ENCODE measurements at places on chromosomes 1 and 21.

DNA sequence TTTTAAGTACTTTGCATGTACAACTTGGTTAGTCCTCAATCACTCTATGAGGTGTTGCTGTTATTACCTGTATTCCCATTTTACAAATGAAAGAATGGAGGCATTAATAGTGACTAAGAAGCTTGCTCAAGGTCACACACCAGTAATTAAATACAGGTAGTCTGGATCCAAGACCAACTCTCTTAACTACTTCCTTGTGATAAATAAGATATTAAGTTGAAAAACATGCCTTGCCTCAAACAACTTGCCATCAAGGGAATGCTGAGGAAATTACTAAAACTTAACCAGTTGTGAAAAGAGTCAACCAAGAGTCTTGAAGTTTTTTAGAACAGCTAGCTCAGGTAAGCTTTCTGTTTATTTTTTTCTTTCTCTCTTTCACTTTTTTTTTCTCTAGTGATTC, 21.0 kb upstream of the LAMC1 start:
- no peak for DNase-seq

GRCh38 chr1:15081102-15081501, 72.4 kb upstream of the TMEM51 start:
- DNase-seq, result no peak

GRCh38 chr1:31763671-31764311, 349 bp downstream of the ADGRB2 start:
- no peak for DNase-seq

DNA sequence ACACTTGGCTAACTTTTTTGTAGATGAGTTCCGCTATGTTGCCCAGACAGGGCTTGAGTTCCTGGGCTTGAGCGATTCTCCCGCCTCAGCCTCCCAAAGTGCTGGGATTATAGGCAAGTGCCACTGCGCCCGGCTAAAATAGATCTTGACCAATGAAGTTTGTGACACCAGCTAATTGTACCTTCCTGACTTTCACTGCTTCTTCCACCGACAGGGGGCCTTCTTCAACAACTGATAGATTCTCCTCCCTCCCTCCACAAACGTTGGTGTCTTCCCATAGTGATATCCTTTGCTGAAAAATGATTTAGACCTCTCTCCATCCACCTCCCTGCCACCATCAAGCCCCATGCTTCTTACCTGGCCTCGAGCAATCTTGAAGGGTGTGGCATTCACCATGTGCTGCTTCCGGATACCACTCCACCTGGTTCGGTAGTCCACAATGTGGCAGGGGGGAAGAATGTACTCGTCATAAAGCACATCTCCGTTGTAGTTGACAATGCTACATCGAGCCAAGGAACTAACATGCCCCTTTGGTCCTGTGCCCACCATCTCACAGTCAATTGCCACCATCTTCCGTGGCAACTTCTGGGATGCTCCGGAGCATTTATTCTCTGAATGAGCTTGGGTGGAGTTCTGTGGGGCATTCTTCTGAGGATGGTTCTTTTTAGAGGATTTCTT, 1.6 kb upstream of the METTL25B start:
- no peak for DNase-seq

DNA sequence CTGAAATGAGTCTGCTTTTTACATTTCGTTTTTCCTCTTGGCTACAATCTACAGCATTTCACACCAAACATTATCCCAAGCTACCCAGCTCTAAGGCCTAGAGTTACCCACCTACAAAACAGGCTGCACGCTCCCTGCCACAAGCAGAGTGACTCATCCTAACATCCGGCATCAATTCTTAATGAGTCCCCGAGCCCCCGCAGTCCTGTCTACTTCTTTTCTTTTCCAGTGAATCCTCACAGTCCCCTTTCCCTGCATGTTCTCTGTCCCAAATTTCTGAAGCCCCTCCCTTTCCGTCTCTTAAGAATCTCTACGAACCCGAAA, 650 bp downstream of the PCNX2 start:
- DNase-seq, result no peak

- no peak for DNase-seq
Observed at GRCh38 chr1:143497374-143497747, 474.4 kb downstream of the FAM72C start.

- no peak for DNase-seq
Observed at GRCh38 chr1:210233216-210233494, 559 bp downstream of the SERTAD4 start.

GRCh38 chr21:28144653-28145052, 848.0 kb downstream of the LTN1 start:
- no peak for DNase-seq

DNA sequence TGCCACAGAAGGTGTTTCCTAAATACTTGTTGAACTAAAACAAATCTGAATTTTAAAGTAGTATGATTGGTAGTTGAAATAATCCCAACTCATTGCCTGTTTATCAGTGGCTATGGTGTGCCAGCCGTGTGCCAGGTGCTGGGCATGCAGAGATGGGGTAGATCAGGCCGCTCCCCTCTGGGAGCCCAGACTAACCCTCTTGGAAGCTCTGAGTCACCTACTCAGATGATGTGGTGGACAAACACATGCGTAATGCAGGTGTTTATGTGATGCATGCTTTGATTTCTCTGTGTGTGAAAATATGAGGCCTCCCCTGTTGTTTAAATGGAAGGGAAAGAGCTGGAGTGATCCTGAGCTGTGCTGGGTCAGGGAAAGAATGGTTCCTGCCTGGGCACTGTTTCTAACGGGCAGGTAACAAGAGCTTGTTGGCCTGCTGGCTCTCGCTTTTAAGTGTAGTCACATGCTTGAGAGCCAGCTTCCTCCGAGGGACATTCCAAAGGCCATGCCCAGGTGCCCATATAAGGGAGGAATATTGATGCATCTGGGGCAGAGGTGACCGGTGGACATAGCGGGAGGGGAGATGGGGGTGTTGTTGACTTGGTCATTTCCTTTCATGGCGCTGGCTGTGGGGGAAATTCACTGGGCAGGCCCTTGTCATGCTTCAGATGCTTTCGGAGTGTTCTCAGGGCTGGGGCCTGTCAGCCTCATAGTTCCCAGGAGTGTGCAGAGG, 10.2 kb downstream of the MFN2 start:
- no peak for DNase-seq

GRCh38 chr1:152048416-152049009, 11.7 kb upstream of the S100A11 start:
- DNase-seq, result no peak

DNA sequence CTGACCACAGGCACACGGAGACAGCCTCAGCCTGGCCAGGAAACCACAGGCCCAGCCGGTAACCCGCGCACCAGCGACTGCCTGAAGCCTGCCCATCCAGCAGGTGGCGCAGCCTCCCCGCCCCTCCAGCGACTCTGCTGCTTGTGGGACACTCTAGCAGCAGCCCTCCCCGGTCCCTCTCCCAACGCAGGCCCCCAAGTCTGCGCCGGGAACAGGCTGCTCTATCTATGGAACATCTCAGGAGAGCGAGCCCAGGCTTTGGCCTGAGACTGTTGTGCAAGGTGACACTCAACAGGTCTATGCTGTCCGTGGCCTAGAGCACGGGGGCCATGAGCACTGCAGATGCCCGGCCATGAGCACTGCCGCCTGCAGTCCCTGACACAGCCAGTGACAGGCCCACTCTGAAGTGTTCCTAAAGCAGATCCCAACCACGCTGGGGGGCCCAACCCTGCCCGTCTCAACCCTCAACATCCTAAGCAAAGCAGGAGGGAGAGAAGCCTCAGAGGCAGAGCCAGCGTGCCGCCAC, 28.4 kb downstream of the WDR4 start:
- no peak for DNase-seq

- no peak for DNase-seq
Observed at GRCh38 chr1:228830954-228831481, 95.7 kb downstream of the RHOU start.

GRCh38 chr21:37808261-37808660, 108.0 kb downstream of the KCNJ6 start:
- no peak for DNase-seq

- no peak for DNase-seq
Observed at GRCh38 chr1:225474439-225474985, 46.7 kb upstream of the LBR start.

- DNase-seq, result no peak
Observed at GRCh38 chr21:36800734-36801133, 101.8 kb downstream of the SIM2 start.

- DNase-seq, result no peak
Observed at GRCh38 chr1:103101399-103101798, 6.9 kb downstream of the COL11A1 start.

GRCh38 chr1:161706482-161707347, at the start of gene FCRLA:
Gene FCRLA, plus strand, starts transcription at chr1:161707229. Its CDS starts 36 bp downstream, at chr1:161707265.
- no peak for DNase-seq

DNA sequence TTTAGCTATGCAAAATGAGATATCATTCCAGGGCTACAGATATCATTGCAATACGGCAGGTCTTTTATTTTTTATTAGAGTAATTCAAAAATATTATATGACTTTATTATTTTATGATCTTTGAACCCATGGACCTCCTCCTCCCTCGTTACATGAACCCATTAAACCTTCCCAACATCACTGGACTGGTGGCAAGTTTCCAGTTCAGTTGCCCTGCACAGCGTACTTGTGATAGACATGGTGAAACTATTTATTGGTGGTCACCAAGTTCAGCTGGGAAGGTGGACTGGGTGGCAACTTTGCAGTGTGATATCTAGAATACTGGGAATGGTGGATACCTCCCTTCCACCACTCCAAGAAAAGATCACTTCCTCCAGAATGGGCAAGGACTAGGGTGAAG, 52.5 kb downstream of the SLC30A10 start:
- DNase-seq, result no peak

DNA sequence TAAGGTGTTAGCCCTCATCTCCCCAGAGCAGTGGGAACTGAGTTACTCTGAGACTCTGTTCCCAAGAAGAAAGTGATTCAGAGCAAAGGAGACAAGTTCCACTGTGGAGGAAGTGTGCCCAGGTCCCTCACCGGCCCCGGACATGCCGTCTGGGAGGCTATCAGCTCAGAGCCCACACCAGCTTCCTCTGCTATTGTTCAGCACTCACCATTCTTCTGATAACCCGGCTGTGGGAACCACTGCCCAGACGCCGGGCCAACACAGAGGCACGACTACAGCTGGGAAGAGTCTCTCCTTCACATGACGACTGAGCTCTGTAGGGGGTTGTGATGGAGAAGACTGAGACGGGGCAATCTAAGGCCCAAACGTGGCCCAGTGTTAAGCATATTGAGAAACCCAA, 34.2 kb upstream of the GJA5 start:
- DNase-seq, result no peak

DNA sequence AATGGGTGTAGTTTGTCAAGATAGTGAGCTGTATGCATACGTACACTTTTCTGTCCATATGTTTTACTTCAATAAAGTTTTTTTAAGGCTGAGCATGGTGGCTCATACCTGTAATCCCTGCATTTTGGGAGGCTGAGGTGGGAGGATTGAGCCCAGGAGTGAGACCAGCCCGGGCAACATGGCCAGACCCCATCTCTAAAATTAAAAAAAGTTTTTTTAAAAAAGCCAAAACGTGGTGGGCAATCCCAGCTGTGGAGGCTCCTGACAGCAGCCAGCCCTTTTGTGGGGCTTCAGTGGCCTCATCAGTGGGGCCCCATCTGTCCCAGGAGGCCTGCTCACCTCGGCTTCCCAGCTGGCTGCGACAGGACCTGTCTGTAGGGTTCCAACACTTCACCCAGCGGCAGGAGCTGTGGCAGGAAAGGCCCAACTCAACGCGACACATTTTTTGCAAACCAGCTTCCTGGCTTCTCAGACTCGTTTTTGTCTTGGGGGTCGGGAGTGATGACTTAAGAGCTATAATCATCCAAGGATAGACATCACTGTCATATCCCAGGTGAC, 56.9 kb upstream of the LBR start:
- no peak for DNase-seq

DNA sequence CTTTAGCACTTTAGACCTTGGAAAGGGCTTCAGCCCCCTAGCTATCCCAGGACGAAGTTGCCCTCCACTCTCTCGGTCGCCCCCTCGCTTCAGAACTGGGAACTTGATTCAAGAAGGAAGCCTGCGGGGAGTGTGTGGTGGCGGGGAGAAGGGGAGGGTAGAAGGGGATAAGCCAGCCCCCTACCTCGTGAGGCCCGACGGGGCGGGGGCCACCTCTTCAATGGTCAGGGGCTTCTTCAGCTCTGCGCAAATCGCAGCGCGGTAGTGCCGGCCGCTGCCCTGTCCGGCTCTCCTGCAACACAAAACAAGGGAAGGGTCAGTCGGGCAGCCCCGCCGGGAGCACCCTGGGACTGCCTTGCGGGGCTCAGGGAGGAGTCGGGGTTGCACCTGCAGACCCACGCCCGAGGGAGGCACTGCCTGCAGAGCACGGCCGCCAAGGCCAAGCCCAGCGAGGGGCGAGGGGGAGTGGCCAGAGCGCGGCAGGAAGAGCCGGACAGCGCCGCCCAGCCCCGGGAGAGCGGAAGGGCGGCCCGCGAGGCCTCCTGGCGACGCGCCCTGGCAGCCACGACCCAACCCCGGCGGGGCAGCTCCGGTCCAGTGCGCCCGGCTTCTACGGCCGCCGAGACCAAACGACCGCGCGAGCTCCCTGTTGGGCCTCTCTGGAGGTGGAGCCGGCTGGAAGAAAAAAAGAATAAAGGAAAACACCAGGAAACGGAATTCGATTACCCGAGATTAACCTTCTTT, 56.2 kb upstream of the RASAL2 start:
- no peak for DNase-seq

- DNase-seq, result no peak
Observed at GRCh38 chr1:83900524-83900923, 98.4 kb downstream of the TTLL7 start.

GRCh38 chr1:219490566-219490965, 122.3 kb downstream of the ZC3H11B start:
- no peak for DNase-seq

DNA sequence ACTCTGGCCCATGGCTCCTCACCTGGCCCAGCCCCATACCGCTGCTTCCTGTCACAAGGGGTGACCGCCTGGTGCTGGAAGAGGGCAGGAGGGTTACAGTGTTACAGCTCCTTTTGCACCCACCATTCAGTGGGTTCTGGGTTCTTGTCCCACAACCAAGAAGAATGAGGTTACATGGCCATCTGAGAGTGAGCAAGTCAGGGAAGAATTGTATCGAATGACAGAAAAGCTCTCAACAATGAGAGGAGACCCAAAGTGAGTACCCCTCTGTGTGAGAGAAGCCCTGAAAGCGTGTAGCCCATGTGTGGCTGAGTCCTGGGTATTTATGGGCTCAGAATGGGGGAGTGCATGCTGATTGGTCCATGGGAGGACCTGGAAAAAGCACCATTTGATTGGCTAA, 888.5 kb downstream of the ADGRL2 start:
- no peak for DNase-seq

GRCh38 chr1:17119076-17119772, at the start of gene PADI2:
Gene PADI2, minus strand, starts transcription at chr1:17119451. Its CDS starts 80 bp downstream, at chr1:17119371.
- peak; percentile 29 for DNase-seq

DNA sequence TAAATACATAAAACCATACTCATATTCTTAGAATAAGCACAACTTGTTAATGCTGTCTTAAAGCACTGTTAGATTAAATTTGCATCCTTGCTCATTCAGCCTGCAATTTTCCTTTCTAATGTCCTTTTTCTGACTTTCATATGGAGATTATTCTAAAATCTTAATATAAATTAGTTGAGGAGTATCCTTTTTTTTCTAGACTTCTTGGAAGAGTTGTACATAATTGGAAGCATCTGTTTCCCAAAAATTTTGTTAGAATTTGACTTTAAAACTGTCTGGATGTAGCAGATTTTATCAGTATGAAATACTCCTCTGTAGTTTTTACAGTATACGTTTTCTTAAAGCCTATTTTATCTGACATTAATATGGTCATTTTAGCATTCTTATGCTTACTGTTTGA, 9.7 kb downstream of the KIFAP3 start:
- no peak for DNase-seq

GRCh38 chr1:79741720-79742421, 735.3 kb upstream of the ADGRL4 start:
- no peak for DNase-seq
